ENCODE measurements at places on chromosomes 16 and 17.

GRCh38 chr17:77328823-77329740 lies 188.3 kb downstream of the SEC14L1 start:
- peak; percentile 44 for DNase-seq

GRCh38 chr16:11501632-11502031 lies 85.1 kb downstream of the LITAF start:
- no peak for DNase-seq

DNA sequence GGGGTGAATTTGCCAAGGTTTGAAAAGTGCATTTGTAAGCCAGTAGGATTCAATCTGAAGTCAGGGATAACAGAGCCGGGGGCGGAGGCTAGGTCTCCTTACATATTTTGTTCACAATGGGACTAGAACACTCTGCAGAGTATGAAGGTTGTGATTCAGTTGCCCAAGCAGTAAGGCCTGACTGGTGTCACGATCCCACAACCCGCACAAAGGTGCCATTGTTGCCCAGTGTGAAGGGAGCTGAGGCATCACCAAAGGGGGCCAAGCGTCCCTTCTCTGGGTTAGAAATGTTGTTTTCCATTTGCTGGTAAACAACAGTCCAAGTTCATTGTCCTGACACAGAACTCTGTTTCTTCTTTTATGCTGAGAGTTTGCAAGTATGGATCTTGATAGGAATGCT lies 471.8 kb downstream of the MAF start:
- DNase-seq, result no peak

GRCh38 chr17:19645734-19646201 lies 2.8 kb upstream of the ALDH3A2 start:
- peak; percentile 51 for DNase-seq

DNA sequence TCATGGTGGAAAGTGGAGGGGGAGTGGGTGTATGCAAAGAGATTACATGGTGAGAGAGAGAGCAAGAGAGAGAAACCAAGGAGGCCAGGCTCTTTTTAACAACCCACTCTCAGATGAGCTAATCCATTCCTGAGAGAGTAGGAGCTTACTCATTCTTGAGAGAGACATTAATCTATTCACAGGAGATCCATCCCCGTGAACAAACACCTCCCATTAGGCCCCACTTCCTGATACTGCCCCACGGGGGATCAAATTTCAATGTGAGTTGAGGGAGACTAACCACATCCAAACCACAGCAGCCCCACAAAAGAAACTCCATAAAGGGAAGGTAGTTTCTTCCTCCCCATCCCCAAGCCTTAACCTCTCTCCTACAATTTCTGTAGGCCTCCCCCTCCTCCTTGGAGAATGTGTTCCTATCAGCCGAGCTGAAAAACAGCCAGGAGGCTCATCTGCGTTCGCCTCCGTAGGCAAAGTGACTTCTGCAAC lies 450.0 kb downstream of the NPIPA7 start:
- DNase-seq, result no peak

- peak; percentile 38 for DNase-seq
Observed at GRCh38 chr17:16013943-16014407, 14.4 kb downstream of the TTC19 start.

DNA sequence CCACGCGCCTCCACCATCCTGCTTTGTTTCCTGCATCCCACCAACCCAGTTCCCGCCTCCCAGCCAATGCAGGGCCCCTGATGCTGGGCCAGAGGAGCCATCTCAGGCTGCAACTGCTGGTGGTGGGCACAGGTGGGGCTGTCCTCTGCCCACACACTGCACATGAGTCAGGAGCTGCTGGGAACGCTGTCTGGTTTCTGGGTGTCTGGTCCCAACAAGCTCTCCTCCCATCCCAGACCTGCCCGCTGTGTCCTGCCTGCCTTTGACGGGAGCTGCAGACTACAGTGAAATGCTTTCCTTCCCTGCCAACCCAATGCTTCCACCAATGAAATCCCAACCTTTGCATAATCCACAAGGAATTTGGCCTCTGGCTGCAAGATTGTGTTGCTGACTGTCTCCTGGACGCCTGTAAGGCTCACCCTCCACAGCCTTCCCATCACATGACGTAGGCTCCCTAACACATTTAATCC lies 98.9 kb downstream of the N4BP1 start:
- no peak for DNase-seq

DNA sequence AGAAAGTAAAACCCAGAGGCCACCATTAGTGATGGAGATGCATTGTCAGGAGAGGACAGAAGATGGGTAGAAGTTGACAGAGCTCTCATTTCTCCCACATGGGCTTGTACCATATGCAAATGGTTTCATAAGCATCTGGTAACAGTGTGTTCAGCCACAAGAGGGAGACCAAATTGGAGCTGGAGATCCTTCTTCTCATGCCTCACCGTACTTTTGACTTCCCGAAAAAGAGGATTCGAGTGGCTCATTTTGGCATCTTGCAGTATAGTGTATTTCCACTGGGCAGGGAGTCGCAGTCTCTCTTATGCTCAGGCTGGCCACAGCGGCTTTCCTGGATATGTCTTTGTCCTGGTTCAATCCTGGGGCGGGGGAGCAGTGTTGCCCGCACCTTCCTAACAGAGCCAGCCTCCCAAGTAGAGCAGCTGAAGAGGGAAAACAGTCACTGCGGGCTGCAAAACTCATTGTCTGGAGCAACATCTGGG lies 23.8 kb downstream of the TBC1D3B start:
- DNase-seq, result peak; percentile 80

GRCh38 chr16:10178080-10178479 lies 4.1 kb downstream of the GRIN2A start:
- no peak for DNase-seq

DNA sequence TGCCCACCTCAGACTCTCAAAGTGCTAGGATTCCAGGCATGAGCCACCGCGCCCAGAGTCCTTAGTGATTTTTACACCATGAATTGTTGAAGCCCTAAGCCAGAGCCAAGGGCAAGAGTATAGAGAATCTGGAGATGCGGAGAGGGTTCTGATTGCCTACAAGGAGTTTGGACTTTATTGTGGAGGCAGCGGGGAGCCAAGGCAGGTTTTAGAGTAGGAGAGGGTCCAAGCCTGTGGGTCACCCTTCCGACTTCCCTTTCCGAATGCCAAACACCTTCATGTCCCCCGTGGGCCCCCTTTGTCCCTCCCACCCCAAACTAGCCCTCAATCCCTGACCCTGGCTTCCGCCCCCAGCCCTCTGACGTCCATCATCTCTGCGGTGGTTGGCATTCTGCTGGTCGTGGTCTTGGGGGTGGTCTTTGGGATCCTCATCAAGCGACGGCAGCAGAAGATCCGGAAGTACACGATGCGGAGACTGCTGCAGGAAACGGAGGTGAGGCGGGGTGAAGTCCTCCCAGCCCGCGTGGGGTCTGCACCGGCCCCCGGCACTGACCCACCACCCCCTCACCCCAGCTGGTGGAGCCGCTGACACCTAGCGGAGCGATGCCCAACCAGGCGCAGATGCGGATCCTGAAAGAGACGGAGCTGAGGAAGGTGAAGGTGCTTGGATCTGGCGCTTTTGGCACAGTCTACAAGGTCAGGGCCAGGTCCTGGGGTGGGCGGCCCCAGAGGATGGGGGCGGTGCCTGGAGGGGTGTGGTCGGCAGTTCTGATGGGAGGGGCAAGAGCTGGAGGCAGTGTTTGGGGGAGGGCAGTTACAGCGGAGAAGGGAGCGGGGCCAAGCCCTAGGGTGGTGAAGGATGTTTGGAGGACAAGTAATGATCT lies 7.1 kb downstream of the MIEN1 start:
- peak; percentile 58 for DNase-seq

DNA sequence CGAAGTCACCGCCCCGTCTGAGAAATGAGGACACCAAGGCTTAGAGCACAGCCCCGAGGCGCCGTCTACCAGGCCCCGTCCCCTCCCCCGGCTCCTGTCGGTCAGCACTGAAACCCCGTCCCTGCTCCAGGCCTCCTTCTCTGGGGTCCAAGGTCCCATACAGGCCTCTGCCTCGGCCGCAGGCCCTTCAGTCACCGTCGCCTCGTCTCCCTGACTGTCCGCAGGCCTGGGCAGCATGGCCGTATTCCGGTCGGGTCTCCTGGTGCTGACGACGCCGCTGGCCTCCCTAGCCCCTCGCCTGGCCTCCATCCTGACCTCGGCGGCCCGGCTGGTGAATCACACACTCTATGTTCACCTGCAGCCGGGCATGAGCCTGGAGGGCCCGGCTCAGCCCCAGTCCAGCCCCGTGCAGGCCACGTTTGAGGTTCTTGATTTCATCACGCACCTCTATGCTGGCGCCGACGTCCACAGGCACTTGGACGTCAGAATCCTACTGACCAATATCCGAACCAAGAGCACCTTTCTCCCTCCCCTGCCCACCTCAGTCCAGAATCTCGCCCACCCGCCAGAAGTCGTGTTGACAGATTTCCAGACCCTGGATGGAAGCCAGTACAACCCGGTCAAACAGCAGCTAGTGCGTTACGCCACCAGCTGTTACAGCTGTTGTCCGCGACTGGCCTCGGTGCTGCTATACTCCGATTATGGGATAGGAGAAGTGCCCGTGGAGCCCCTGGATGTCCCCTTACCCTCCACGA lies 617 bp downstream of the COASY start:
- no peak for DNase-seq

- no peak for DNase-seq
Observed at GRCh38 chr17:82151106-82151957, 53.3 kb upstream of the FASN start.

GRCh38 chr17:73227944-73228343 lies 33.7 kb downstream of the CPSF4L start:
- no peak for DNase-seq

DNA sequence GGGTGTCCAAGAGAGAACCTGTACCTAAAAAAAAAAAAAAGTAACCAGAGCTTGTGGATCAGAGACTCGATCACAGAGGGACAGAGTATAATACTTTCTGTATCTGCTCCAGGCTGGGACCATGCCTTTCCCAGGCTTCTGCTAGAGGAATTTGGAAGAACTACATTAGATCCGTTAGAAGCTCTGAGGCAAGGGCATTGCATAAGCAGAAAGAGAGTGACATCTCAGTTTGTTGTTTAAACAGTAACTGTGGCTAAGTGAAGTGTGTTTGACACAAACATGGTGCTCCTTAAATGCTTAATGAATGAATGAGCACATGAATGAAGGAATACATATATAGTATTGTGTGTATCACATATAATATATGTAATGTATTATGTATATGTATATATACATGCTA lies 131.2 kb downstream of the HS3ST3B1 start:
- DNase-seq, result no peak

DNA sequence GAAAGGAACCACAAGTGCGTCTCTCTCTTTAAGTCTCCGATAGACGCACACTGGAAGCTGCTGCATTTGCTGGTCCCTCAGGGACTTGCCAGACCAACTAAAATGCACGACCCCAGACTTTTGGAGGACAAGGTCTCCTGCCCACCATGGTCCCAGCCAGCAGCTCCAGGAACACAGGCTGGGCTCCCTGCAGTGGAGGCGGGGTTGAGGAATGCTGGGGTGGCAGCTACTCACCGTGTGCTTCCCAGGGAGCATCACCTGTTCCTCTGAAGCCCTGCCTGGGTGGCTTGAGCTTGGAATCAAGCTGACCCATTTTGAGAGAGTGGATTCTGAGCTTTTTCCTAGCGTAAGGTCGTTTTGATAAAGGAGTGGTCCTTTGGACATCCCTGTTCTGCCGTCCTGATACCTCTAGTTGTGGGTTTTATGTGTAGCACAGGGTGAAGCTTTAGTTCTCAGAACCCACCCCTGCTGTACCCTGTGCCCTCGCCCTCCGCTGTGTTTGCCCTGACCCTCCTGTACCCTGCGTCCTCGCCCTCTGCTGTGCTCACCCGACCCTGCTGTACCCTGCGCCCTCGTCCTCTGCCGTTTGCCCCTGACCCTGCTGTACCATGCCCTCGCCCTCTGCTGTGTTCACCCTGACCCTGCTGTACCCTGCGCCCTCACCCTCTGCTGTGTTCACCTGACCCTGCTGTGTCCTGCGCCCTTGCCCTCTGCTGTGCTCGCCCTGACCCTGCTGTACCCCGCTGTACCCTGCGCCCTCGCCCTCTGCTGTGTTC lies 11.0 kb downstream of the ZNF276 start:
- DNase-seq, result no peak

DNA sequence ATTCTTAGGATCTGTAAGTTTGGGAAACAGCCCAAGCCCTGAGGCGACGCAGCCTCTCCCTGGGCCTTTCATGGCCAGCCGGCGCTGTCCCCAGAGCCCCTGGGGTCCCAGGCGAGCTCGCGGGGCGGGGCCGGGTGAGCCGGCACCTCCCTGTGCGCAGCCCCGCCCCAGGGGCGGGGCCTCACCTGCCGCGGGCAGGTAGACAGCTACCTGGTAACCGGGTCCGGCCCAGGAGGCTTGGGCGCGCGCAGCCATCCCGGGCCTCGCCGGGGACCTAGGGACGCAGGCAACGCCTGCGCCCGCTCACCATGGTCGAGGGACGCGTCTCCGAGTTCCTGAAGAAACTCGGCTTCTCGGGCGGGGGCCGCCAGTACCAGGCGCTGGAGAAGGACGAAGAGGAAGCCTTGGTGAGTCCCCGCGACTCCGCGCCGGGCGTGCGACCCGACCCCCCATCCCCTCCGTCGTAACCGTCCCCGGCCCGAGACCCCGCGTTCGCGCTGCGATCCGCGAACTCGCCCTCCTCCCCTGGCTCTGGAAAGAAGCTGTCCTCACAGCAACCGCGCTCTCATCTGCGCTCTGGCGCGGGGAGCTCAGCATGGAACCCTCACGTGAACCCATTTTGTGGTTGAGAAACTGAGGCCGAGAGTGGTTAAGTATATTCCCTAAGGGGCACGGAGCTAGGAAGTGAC lies at the start of gene ATP2C2:
TSS of gene ATP2C2 (plus strand) at position 231 of the 689 bp plus-strand sequence. CDS start at position 309, 78 bp downstream.
- peak; percentile 99 for DNase-seq

- DNase-seq, result no peak
Observed at GRCh38 chr16:53080345-53081031, 25.7 kb downstream of the CHD9 start.

DNA sequence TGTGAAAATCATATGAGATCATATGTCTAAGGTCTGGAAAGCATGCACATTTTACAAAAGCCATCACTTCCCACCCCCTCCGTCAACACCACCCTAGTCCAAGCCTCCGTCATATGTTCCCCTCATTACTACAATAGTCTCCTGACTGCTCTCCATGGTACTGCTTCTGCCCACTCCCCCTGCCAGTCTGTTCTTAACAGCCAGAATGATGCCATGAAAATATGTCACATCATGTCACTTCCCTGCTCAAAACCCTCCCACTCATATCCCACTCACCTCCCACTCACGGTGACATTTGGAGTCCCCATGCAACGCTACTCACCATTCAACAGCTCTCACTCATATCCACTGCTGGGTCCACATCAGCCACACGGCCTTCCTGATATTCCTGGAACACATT lies 432.3 kb downstream of the XYLT1 start:
- DNase-seq, result no peak

GRCh38 chr17:353213-353837 lies 718 bp upstream of the RPH3AL start:
- no peak for DNase-seq

DNA sequence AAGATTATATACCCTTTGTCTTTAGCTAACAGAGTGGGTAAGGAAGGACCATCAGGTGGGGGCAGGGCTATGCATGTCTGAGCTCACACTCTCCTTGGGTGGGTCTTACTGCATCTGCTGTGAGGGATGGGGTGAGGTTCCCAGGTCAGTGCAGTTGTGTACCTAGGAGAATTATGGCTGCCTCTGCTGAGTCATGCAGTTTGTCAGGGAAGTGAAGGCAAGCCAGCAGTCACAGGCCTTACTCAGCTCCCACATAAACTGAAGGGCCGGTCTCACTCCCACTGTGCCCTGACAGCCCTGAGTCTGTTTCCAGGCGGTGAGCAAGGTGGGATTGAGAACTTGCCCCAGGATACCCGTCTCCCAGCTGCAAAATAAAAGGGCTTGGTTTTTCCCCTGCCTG lies 328.6 kb downstream of the MAP2K6 start:
- DNase-seq, result no peak

Data from T47D (cell line).